ENCODE measurements at places on chromosomes 5 and 9.

- peak; percentile 35 for DNase-seq
These were observed at the start of gene DOCK8 for GRCh38 chr9:214648-215493. Gene DOCK8, plus strand, starts transcription at chr9:214865. Its CDS starts 112 bp downstream, at chr9:214977.

DNA sequence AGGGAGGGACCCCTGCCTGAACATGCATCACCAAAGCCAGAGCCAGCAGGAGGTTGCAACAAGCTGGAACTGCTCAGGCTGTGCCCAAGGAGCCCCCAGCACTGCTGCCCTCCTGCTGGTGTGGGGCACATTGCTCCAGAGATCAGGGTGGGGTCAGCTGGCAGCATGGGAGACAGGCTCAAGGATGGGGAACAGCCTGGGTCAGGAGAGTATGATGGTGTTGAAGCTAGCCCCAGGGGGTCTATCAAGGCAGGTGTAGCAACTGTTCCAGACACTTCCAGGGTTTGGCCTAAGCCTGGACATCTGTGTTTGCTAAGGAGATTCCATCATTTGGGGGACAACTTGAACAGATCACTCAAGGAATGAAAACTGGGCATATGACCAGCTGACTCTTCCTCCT lies 133.1 kb downstream of the ATPSCKMT start:
- DNase-seq: no peak

GRCh38 chr9:91026266-91026665 lies 224.6 kb downstream of the SYK start:
- DNase-seq: no peak

DNA sequence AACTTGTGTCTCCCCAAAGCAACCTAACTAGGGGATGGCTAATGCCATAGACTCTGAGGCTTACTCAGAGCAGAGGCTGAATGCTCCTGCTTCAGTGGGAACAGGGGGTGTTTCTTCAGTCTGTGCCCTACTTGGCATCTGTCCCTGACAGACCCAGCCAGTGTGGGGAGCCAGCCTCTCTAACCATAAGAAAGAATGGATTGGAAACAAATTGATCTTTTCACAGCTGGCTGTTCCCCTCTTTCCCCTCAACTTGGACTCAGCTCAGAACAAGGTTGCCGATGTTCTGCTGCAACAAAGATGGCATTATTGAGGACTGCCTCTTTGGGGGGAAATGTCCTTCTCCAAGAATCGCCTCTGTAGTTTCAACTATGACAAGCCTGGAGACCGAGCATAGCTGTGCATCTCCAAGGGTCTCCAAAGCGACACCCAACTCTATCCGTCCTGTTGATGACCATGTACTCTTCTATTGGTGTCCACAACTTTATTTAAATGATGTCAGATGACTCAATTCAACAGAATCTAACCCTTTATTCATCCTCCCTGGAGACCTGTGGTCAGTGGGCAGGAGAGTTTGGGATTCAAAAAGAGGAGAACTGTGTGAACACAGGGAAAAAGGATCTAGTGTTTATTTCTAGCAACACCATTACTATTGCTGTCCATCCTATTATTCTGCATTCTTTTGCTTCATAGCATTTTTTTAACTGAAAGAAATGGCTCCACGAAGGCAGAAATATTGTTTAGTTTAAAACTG lies 24.7 kb upstream of the TNC start:
- no peak for DNase-seq

DNA sequence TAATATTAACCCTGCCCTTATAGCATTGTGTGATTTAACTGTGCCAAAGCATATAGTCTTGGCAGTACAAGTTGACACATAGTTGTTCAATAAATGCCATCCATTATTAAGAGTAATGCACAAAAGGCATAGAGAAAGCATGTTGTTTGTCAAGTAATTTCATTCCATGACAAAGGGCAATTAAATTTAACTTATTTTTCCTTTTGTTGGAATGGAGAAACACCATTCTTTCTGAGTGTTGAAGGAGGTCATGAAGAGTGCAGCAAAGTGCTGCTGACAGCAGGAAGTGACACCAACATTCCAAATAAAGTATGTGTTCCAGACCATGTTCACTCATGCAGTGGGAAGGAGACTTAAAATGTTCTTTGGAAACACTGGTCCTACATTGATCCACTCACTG lies 29.1 kb downstream of the ANKDD1B start:
- peak; percentile 72 for DNase-seq

DNA sequence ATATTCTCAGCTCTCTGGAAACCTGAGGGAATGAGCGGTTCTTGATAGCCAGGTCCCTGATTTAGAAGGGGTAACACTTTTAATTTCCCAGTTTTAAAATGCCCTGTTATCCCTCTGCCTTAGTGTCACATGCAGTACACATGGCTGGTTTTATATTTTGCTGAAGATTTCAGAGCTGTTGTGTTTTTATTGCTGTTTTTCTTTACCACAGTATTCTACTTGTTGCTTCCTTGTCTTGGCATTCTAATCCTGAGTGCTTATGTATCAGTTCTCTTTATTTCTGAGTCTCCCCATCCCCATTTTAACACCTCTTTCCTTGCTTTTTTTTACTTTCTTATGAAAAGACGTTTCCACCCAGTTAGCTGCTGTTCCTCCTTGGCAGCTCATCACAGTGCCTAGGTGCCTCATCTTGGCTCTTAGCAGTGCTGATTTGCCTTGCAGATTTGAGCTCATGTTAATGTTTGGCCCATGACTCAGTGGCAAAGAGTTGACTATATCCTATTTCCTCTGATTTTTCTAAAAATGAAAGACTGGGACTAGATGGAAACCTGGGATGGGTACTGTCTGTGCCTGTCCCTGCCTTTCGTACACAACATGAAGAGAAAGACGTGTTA lies 3.7 kb downstream of the MTRR start:
- DNase-seq: no peak

- DNase-seq: no peak
These were observed 15.0 kb downstream of the SLC12A7 start for GRCh38 chr5:1096838-1097237.

GRCh38 chr9:33751536-33752129 lies 43.7 kb upstream of the PRSS3 start:
- DNase-seq: no peak

Measured in renal pelvis (tissue), 12 donors.